ENCODE measurements at places on chromosomes 13 and 19.

DNA sequence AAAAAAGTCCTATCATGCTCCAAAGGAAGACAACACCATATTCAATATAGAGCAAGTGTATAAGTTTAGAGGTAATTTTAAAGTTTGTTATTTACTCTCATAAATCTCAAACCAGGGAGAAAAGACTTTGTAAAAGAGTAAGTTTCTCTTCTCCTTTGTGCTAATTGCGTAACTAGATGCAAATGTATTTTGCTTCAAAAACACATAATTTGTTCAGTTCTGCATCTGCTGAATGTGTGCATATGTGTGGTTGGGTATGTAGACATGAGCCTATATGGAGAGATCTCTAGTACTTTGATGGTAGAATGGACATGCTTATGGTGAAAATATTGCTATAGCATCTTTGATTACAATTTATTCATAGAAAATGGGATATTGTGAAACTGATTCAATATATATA is 17.8 kb upstream of the MIR17HG start:
- no peak for DNase-seq

DNA sequence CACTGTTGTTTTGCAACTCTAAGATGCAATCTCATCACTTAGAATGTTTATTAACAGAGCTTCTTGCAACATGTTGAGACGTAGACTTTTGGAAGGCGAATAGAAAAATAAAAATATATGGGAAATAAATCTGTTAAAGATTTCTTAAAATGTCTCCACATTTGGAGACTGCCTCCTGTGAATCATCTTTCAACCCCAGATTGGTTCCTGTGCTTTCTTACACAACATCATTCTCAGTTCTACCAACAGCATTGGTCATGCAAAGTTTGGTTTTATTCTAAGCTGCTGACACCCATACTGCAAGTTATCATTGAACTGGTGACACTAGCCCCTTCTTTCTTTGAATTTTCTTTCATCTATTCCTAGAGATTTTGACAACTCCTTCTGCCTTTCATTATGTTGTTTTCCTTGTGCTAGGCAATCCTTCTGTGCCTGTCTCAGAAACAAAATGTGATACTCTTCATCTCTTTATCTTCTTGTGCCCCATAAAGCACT is 1.6 kb upstream of the IGFL3 start:
- DNase-seq, result no peak

DNA sequence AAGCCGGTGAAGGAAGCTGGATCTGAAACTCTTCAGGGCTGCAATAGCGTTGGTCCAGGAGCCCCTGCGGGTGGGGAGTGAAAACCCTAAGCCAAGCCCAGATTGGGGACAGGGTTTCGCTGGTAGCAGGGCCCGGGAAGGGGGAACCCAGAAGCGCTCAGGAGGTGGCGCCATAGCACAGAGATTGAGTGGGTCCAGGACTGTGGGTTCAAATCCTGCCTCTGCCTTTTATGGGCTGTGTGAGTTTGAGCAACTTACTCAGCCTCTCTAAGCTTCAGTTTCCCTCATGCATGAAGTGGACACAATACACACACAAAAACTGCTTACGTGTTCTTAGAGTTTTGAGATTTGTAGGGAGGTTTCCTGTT is 8.3 kb upstream of the SYCN start:
- DNase-seq, result peak; percentile 28

- no peak for DNase-seq
These were observed 664.9 kb downstream of the PCDH9 start for GRCh38 chr13:66565279-66565678.

DNA sequence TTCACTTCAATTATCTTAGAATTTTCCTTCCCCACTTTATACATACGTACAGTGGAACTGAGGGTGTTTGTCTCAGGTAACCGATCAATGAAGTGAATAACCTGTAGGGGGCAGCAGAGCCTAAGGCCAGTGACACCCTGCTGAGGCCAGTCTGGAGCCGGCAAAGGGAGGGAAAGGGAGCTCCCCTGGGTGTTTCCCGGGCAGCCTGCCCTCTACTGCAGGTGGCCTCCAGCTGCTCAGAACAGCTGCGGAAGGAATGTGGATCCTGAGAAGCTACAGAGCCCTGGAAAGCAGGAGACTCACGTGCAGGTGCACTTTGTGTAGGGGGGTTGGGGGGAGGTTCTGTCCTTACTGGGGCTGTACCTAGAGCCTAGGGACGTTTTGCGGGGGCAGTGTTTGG is 832 bp upstream of the ZNF491 start:
- DNase-seq, result peak; percentile 70

GRCh38 chr19:15640294-15640903 is at the start of gene CYP4F3:
CYP4F3 (plus strand) TSS chr19:15640897; CDS start chr19:15641416, 519 bp downstream.
- DNase-seq, result no peak
